Effector memory CD4-positive, alpha-beta T cell (primary cell): ENCODE measurements at places on chromosomes 3 and 15.
A peak's percentile ranks its signal among the peaks of the same experiment; 100 is the strongest.

- DNase-seq = no peak
- no peak overlapping the region for H3K4me3 ChIP-seq
- no peaks in the 10 kb centered on the region for H3K4me1 ChIP-seq
- H3K36me3 ChIP-seq = no peaks in the 10 kb centered on the region
- H3K27ac ChIP-seq = no peak overlapping the region
Measured at GRCh38 chr15:71390096-71390495, 274.8 kb downstream of the THSD4 start.

DNA sequence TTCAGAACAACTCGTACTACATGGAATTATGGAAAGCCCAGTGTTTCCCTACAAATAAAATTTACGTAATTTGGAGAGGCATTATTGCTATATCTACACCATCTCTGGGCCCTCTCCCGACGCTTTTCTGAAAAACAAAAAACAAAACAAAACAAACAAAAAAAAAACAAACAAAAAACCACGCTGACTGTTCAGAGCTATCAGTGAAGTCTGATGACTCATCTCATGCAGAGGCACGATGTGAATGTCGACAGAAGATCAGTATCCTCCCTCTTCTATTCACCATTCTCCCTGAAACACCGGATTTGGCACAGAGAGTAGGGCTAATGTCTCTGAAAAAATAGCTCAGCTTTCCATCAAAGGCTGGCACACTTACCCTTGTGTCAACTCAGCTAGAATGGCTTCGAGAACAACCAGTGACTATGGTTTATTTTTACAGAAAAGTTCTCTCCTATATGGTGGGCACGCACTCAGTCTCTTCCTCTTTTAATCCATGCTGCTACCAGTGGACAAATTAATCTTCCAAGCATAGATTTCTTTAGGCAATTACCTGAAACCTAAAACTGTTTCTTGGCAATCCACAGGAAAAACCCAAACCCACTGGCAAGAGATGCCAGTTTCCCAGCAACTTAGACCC lies 1.5 kb downstream of the CRBN start:
- H3K4me3 ChIP-seq = peak overlapping the region; percentile 85
- H3K27ac ChIP-seq = peak overlapping the region; percentile 89
- H3K27me3 ChIP-seq = no peaks in the 10 kb centered on the region
- H3K4me1 ChIP-seq = peaks cover 53% of the 10 kb centered on the region
- no peak for DNase-seq

- DNase-seq = no peak
- H3K27ac ChIP-seq = no peak overlapping the region
- H3K27me3 ChIP-seq = no peaks in the 10 kb centered on the region
- no peaks in the 10 kb centered on the region for H3K36me3 ChIP-seq
- H3K4me3 ChIP-seq = no peak overlapping the region
- peaks cover 5% of the 10 kb centered on the region for H3K4me1 ChIP-seq
Measured at GRCh38 chr3:129047553-129047839, 13.1 kb upstream of the GP9 start.

GRCh38 chr15:71669688-71670087 lies 140.7 kb upstream of the NR2E3 start:
- H3K4me1 ChIP-seq = no peaks in the 10 kb centered on the region
- no peaks in the 10 kb centered on the region for H3K36me3 ChIP-seq
- no peaks in the 10 kb centered on the region for H3K27me3 ChIP-seq
- DNase-seq = no peak
- no peak overlapping the region for H3K4me3 ChIP-seq
- H3K27ac ChIP-seq = no peak overlapping the region

GRCh38 chr3:123105201-123106189 lies 38.7 kb downstream of the PDIA5 start:
- no peaks in the 10 kb centered on the region for H3K4me1 ChIP-seq
- H3K36me3 ChIP-seq = peaks cover 4% of the 10 kb centered on the region
- no peak overlapping the region for H3K4me3 ChIP-seq
- no peak overlapping the region for H3K27ac ChIP-seq

- H3K27me3 ChIP-seq = no peaks in the 10 kb centered on the region
- H3K4me1 ChIP-seq = peaks cover 13% of the 10 kb centered on the region
- H3K27ac ChIP-seq = no peak overlapping the region
- no peak for DNase-seq
Measured at GRCh38 chr3:183430325-183430957, 2.0 kb upstream of the MCF2L2 start.

DNA sequence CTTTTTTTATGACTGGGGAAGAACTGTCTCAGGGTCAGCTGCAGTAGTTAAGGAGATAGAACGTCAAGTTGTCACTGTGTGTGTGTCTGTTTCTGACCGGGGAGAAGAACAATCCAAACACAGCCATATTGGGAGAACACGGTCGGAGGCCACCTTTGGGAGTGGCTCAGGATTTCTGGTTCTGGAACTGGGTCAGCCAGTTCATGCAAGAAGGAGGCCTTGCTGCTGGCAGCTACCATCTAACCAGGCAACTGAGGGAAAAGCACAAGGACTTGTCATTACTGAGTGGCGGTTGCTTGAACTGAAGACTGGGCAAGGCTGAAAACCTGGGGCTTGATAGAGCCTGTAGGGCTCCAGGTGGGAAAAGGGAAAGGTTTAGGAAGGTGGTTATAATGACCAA lies 24.6 kb downstream of the GLDN start:
- DNase-seq = no peak
- no peak overlapping the region for H3K27ac ChIP-seq
- no peaks in the 10 kb centered on the region for H3K27me3 ChIP-seq

- H3K4me1 ChIP-seq = peaks cover 20% of the 10 kb centered on the region
- H3K27ac ChIP-seq = peak overlapping the region; percentile 97
- no peak for DNase-seq
- H3K36me3 ChIP-seq = no peaks in the 10 kb centered on the region
- no peaks in the 10 kb centered on the region for H3K27me3 ChIP-seq
- H3K4me3 ChIP-seq = peak overlapping the region; percentile 96
Measured at GRCh38 chr15:52180851-52181450, 10.2 kb downstream of the GNB5 start.

DNA sequence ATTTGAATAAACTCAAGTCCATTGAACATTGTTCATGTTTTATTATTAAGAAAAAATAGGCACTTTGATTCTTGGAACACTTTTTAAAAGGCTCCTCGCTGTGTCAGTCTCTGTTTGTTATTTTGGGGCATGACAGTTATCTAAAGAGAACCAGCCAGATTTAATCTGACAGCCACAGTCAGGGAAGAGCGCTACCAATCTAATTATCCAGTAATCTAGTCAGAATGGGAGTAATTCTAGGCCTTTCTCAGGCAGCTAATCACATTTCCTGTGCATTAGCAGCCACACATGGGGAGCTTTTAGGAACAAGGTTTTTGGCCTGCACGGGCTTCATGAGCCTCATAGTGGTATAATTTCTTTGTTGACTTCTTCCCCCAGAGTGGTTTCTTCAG lies 362.2 kb downstream of the RBMS3 start:
- no peak overlapping the region for H3K27ac ChIP-seq
- H3K36me3 ChIP-seq = no peaks in the 10 kb centered on the region
- no peak for DNase-seq
- no peaks in the 10 kb centered on the region for H3K27me3 ChIP-seq
- no peak overlapping the region for H3K4me3 ChIP-seq

DNA sequence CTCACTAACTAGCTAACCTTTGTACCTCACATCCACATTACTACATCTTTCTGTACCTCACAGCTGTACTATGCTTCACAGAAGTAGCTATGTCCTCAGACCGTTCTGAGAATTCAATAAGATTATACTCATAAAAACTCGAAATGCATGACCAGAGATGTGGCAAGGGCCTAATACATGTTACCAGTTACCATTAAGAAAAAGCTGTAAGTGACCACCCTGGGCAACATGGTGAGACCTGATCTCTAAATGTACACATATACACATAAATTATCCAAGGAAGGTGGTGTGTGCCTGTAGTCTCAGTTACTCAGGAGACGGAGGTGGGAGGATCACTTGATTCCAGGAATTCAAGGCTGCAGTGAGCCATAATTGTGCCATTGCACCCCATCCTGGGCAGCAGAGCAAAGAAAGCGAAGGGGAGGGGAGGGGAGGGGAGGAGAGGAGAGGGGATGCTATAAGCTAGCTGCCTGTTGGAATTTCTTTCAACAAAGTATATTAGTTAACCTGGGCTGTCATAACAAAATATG lies 482.6 kb upstream of the ZNF717 start:
- no peaks in the 10 kb centered on the region for H3K4me1 ChIP-seq
- H3K36me3 ChIP-seq = no peaks in the 10 kb centered on the region
- no peaks in the 10 kb centered on the region for H3K27me3 ChIP-seq
- DNase-seq = no peak
- H3K27ac ChIP-seq = no peak overlapping the region

DNA sequence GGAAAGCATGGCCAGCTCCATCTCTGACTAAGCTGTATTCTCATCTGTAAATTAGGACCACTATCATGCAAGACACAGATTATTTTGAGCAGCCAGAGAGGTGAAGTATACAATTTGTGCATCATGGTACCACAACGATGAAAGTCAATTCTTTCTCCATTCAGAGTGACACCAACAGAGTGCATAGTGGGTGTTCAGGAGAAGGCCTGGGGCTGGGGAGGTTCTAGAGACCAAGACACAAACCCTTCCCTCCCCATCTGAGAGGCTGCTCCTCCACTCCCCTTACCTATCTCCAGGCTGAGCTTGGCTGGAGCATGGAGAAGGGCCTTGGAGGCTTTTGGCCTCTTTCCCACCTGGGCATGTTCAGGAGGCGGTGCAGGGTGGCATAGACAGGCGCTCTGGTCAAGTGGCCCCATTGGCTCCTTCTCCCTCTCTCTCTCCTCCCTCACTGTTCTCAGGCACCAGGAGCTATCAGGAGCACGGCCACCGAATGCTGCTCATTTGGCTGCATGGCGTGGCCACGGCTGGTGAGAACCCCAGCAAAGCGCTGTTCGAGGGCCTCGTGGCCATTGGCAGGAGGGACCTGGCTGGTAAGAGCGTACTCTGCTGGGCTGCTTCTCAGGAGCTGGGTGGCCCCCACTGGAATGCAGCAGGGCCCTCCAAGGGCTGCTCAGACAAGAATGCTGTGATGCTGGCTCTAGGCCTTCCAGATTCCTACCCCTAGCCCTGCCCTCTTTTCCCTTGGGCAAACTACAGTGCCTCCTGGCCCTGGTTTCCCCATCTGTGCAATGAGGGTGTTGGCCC lies 37.9 kb downstream of the ANKDD1A start:
- H3K36me3 ChIP-seq = no peaks in the 10 kb centered on the region
- no peak overlapping the region for H3K27ac ChIP-seq
- no peak for DNase-seq
- H3K4me3 ChIP-seq = no peak overlapping the region
- H3K4me1 ChIP-seq = no peaks in the 10 kb centered on the region
- no peaks in the 10 kb centered on the region for H3K27me3 ChIP-seq

- no peaks in the 10 kb centered on the region for H3K36me3 ChIP-seq
- H3K4me3 ChIP-seq = no peak overlapping the region
- no peaks in the 10 kb centered on the region for H3K27me3 ChIP-seq
- no peaks in the 10 kb centered on the region for H3K4me1 ChIP-seq
Measured at GRCh38 chr15:93341164-93341563, 252.2 kb upstream of the RGMA start.

DNA sequence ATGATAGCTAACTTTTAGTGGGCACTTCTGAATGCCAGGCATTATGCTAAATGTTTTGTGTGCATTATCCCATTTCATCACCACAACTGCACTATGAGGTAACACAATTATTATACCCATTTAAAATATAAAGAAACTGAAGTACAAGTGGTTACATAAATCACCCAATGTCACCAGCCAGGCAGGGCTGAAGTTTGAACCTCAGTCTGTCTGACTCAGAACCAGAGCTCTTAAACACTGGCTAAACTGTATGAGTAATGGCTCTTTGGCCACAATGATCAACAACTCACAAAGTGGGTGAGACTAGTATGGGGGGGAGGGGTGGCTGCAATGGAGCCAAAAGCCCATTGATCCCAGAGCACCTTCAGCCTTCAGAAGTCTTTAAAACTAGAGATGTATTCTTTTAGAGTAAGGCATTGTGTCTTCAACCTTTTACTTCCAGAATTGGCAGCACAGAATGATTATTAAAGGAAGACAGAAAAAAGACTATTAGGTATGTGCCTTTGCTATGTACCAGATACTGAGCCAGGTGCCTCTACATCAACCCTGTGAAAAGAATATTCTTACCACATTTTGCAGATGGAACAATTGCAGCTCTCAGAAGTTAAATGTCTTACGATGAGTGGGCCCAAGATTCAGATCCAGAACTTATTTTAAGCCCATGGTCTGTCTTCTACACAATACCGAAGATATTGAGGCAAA lies 166.9 kb downstream of the UACA start:
- H3K36me3 ChIP-seq = no peaks in the 10 kb centered on the region
- H3K4me1 ChIP-seq = no peaks in the 10 kb centered on the region
- no peak for DNase-seq
- H3K27ac ChIP-seq = no peak overlapping the region
- H3K27me3 ChIP-seq = no peaks in the 10 kb centered on the region

- no peak overlapping the region for H3K27ac ChIP-seq
- H3K4me3 ChIP-seq = no peak overlapping the region
- DNase-seq = no peak
Measured at GRCh38 chr15:38520035-38520434, 44.6 kb downstream of the RASGRP1 start.

GRCh38 chr3:139772539-139773500 lies 95.0 kb upstream of the NMNAT3 start:
- no peaks in the 10 kb centered on the region for H3K36me3 ChIP-seq
- H3K4me3 ChIP-seq = no peak overlapping the region
- no peaks in the 10 kb centered on the region for H3K4me1 ChIP-seq
- H3K27ac ChIP-seq = no peak overlapping the region
- no peaks in the 10 kb centered on the region for H3K27me3 ChIP-seq
- no peak for DNase-seq

GRCh38 chr3:126914226-126914625 lies 68.7 kb upstream of the PLXNA1 start:
- no peaks in the 10 kb centered on the region for H3K36me3 ChIP-seq
- no peak overlapping the region for H3K27ac ChIP-seq
- no peak overlapping the region for H3K4me3 ChIP-seq
- peaks cover 25% of the 10 kb centered on the region for H3K4me1 ChIP-seq

DNA sequence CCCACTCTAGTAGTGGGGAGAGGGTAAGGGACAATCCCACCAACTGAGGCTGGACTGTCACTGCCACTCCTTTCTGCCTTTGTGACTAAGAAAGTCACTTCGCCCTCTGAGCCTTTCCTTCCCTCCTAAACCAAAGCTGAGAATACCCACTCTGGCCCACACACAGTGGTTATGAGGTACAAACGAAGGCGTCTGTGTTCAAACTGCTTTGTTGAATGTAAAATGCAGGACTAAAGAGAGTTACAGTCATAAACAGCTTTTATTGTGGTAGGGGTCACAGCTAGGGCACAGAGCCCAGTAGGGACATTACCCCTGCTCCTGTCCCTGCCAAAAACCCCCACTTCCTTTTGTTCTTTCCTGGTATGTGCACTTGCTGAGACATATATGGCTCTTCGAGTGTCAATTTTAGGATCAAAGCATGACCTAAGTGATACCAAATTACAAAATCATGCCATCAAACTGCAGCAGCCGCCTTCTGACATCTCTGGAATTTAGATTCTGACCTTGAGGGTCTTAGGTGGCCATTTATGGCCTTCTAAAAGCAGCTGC lies 45.1 kb downstream of the CTDSPL start:
- no peak overlapping the region for H3K27ac ChIP-seq
- H3K4me1 ChIP-seq = no peaks in the 10 kb centered on the region
- DNase-seq = no peak
- no peaks in the 10 kb centered on the region for H3K36me3 ChIP-seq

- H3K36me3 ChIP-seq = no peaks in the 10 kb centered on the region
- H3K27ac ChIP-seq = no peak overlapping the region
- peaks cover 14% of the 10 kb centered on the region for H3K4me1 ChIP-seq
- no peak for DNase-seq
- H3K27me3 ChIP-seq = peaks cover 51% of the 10 kb centered on the region
Measured at GRCh38 chr3:181712226-181712552, 464 bp downstream of the SOX2 start.
